Activated T-helper 17 cell treated with anti-CD3 and anti-CD28 coated beads, Interleukin-2, amount 50 U/mL, for 72 hours (primary cell): ENCODE measurements at places on chromosomes 2 and 18. TPM values are rescaled to one million over a fixed set of nuclear protein-coding genes. Genes with fewer than 3 reads are reported as not detected.
A peak's percentile ranks its signal among the peaks of the same experiment; 100 is the strongest.

Gene SERPINB10
- total RNA-seq: not detected

Gene TGFA
- total RNA-seq: 0.26 TPM

Gene TMEM37
- not detected for total RNA-seq

Gene CYP26B1
- total RNA-seq: 0.05 TPM

Gene NYAP2
- total RNA-seq: 0.19 TPM

Gene TGFBRAP1
- total RNA-seq: 28.0 TPM

Gene DOCK10
- total RNA-seq: 142 TPM

Gene IL1A
- total RNA-seq: 27.1 TPM

GRCh38 chr2:218975060-218975777, 9.8 kb downstream of the FEV start:
- H3K4me3 ChIP-seq: no peak overlapping the region
- no peak overlapping the region for H3K27ac ChIP-seq
- peaks cover 61% of the 10 kb centered on the region for H3K27me3 ChIP-seq
- H3K4me1 ChIP-seq: no peaks in the 10 kb centered on the region

- no peaks in the 10 kb centered on the region for H3K4me1 ChIP-seq
- peaks cover 5% of the 10 kb centered on the region for H3K27me3 ChIP-seq
- H3K27ac ChIP-seq: no peak overlapping the region
- no peak overlapping the region for H3K4me3 ChIP-seq
- no peaks in the 10 kb centered on the region for H3K36me3 ChIP-seq
Measured at GRCh38 chr2:232352511-232353091, 25.9 kb upstream of the ALPP start.

DNA sequence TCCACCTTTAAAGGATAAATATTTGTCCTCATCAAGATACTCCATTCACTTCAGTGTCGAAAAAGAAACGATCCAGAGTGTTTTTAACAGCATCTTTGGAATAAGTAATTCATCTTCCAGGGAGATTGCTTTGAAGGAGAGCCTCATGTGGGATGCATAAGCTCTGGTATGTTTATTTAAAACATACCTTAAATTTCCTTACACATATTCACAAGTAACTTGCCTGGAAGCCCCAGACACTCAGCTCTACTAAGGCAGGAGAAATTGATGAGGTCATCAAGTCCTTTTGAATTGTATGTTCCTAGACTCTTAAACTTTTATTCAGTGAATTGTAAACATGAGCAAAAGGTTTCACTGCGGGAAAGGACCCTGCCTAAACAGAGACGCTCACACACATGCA, 103.0 kb downstream of the CDK15 start:
- H3K36me3 ChIP-seq: no peaks in the 10 kb centered on the region
- no peak for ATAC-seq
- peaks cover 6% of the 10 kb centered on the region for H3K4me1 ChIP-seq
- H3K27ac ChIP-seq: no peak overlapping the region
- peak overlapping the region; percentile 24 for H3K4me3 ChIP-seq

DNA sequence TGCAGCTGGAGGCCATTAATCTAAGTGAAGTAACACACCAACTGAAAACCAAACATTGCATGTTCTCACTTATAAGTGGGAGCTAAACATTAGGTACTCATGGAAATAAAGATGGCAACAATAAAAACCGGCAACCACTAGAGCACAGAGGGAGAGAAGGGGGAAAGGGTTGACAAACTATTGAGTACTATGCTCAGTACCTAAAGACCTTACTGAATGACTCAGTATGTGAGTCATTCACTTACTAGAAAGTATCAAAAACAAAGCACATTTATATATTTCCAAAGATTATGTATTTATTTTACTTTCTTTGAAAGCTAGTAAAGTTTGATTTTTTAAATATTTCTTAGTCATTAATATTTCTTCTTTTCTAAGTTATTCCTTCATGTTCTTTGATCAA, 48.9 kb downstream of the ZNF385B start:
- ATAC-seq: no peak
- H3K36me3 ChIP-seq: no peaks in the 10 kb centered on the region
- H3K27me3 ChIP-seq: no peaks in the 10 kb centered on the region
- H3K4me1 ChIP-seq: no peaks in the 10 kb centered on the region
- H3K4me3 ChIP-seq: no peak overlapping the region

DNA sequence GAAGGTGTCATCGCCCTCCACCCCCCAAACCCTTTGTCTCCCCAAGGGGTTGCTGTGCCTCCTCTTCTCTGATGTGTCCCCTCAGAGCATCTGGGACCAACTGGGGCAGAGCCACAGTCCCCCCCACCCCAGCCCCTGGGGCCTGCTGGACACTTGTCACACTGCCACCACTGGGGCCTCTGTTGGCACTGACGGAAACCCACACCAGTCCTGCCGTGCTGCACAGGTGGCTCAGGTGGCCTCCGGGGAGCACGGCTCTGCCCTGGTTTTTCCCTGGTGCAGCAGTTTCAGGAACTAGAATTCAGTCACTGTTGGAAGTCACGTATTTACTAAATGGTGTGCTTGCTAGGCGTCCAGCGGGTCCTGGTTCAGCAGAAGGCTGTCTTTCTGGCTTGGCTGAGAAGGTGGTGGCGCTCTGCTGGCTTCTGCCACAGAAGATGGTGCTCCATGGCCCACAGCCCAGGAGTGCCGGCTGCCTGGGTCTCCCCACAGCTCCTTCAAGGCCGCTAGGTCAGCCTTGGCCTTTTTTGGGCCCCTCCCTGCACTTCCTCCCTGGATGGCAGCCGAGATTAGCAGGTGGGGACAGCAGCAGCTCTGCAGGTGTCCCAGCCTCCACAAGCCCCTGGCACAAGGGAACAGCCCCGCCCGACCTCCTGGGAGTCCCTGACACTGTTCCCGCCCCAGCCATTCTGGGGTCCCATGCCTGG, 18.6 kb upstream of the KLHL30 start:
- H3K27me3 ChIP-seq: peaks cover 6% of the 10 kb centered on the region
- H3K4me3 ChIP-seq: no peak overlapping the region
- no peak overlapping the region for H3K27ac ChIP-seq
- H3K4me1 ChIP-seq: no peaks in the 10 kb centered on the region
- peak; percentile 18 for ATAC-seq
- no peaks in the 10 kb centered on the region for H3K36me3 ChIP-seq

DNA sequence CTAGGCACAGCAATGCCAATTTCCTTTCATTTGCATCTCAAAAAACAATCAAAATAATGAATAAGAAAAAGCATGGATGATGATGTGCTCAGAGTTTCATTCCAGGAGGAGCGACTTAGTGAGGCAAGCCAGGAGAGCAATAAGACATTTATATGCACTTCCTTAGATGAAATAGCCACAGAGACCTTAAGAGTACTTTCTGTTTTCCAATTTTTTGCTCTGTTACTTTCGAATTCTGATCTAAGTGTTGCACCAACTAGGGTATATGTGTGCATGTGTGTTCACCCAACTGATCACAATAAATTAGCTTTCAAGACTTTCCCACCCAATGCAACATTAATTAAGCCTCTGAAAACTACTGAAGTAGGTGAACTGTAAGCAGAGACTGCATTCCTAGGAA, 709 bp downstream of the RAB27B start:
- peak overlapping the region; percentile 76 for H3K4me3 ChIP-seq
- H3K36me3 ChIP-seq: no peaks in the 10 kb centered on the region
- H3K27me3 ChIP-seq: peaks cover 9% of the 10 kb centered on the region
- no peak for ATAC-seq
- peaks cover 13% of the 10 kb centered on the region for H3K4me1 ChIP-seq
- no peak overlapping the region for H3K27ac ChIP-seq

GRCh38 chr2:145591109-145591809, 1071.3 kb upstream of the ZEB2 start:
- no peaks in the 10 kb centered on the region for H3K4me1 ChIP-seq
- H3K27ac ChIP-seq: no peak overlapping the region
- H3K36me3 ChIP-seq: no peaks in the 10 kb centered on the region
- no peaks in the 10 kb centered on the region for H3K27me3 ChIP-seq

DNA sequence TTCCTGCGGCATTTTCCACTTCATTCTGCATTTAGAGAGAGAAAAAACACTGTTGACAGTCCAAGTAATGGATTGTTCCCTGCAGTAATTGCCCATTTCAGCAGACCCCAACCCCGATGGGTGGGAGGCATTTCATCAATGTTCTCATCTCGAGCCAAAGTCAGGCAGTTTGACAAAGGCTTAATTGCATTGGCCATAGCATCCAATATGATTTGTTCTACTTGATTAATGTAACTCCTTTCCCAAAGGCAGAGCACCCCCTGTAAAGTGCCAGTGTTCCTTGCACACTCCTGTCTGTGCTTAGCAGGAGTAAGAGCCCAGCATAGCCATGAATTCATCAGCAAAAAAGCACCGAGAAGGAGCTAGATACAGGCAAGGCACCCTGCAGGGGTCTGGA, 174.4 kb downstream of the SEPTIN10 start:
- no peaks in the 10 kb centered on the region for H3K4me1 ChIP-seq
- no peak overlapping the region for H3K4me3 ChIP-seq
- no peaks in the 10 kb centered on the region for H3K36me3 ChIP-seq
- ATAC-seq: no peak
- peaks cover 15% of the 10 kb centered on the region for H3K27me3 ChIP-seq

DNA sequence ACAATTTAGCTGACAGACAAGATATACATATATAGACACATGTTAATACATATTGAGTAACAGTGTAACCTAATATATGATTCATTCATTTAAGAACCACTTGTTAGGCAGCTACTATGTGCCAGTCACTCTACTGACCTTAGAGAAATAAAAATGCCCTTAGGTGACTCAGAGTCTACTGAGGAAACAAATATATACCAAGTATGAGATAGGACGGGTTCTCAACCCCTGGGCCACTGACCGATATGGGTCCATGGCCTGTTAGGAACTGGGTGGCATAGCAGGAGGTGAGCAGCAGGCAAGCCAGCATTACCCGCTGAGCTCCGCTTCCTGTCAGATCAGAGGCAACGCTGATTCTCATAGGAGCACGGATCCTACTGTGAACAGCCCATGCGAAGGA, 14.8 kb downstream of the STRN start:
- peaks cover 27% of the 10 kb centered on the region for H3K4me1 ChIP-seq
- no peak overlapping the region for H3K27ac ChIP-seq
- H3K27me3 ChIP-seq: no peaks in the 10 kb centered on the region
- H3K36me3 ChIP-seq: peaks cover 15% of the 10 kb centered on the region

DNA sequence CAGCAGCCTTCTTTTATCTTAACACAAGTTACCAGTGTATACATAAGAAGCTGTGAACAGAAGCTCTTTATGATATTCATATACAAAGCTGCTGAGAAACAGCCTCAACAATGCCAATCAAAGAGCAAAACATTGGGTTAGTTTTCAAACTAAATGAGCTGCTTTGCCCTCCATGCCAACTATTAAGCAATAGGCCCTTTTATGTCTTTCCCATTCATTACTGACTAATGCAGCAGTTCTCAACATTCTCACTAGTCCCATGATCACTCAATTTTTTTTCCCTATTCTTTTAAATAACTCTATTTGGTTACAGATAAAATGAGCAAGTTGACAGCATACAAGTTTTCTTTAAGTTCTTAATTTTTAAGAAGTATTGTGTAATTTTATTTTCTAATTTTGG, 57.9 kb upstream of the FRZB start:
- no peak for ATAC-seq
- peaks cover 48% of the 10 kb centered on the region for H3K36me3 ChIP-seq
- H3K27me3 ChIP-seq: no peaks in the 10 kb centered on the region
- no peak overlapping the region for H3K4me3 ChIP-seq
- no peaks in the 10 kb centered on the region for H3K4me1 ChIP-seq
- no peak overlapping the region for H3K27ac ChIP-seq

- no peaks in the 10 kb centered on the region for H3K27me3 ChIP-seq
- H3K36me3 ChIP-seq: no peaks in the 10 kb centered on the region
Measured at GRCh38 chr18:48790226-48790863, 160.4 kb downstream of the SMAD7 start.

- H3K4me3 ChIP-seq: no peak overlapping the region
- H3K4me1 ChIP-seq: no peaks in the 10 kb centered on the region
- H3K27me3 ChIP-seq: peaks cover 24% of the 10 kb centered on the region
Measured at GRCh38 chr18:48019557-48020325, 89.3 kb upstream of the SMAD2 start.

DNA sequence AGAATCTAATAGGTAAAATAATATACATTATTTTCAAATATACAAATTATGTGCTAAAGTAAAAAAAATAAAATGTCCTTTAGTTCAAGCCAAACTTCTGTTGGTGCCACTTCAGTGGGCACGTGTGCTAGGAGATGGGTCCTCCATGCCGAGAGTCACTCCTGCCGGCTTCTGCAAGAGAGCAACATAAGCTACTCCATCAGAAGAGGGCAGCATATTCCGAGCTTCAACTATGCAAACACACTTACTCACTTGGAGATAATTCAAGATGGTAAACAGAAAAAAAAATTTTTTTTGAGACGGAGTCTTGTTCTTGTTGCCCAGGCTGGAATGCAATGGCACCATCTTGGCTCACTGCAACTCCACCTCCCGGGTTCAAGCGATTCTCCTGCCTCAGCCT, 24.4 kb downstream of the CNOT11 start:
- H3K27ac ChIP-seq: no peak overlapping the region
- peaks cover 15% of the 10 kb centered on the region for H3K4me1 ChIP-seq
- no peaks in the 10 kb centered on the region for H3K27me3 ChIP-seq

GRCh38 chr18:67154979-67155378, 361.5 kb downstream of the DSEL start:
- no peak overlapping the region for H3K4me3 ChIP-seq
- no peaks in the 10 kb centered on the region for H3K27me3 ChIP-seq
- no peak for ATAC-seq
- H3K27ac ChIP-seq: no peak overlapping the region
- no peaks in the 10 kb centered on the region for H3K4me1 ChIP-seq
- no peaks in the 10 kb centered on the region for H3K36me3 ChIP-seq

GRCh38 chr2:56015711-56016115, 92.1 kb upstream of the EFEMP1 start:
- no peaks in the 10 kb centered on the region for H3K36me3 ChIP-seq
- no peaks in the 10 kb centered on the region for H3K27me3 ChIP-seq
- ATAC-seq: no peak
- H3K4me1 ChIP-seq: no peaks in the 10 kb centered on the region

GRCh38 chr2:215138479-215138878, at the start of gene ABCA12:
ABCA12 (minus strand) TSS chr2:215138626; CDS start chr2:215138208, 418 bp downstream.
- H3K27ac ChIP-seq: no peak within 1 kb of the TSS
- peaks cover 21% of the 10 kb centered on the region for H3K27me3 ChIP-seq
- ATAC-seq: no peak
- no peaks in the 10 kb centered on the region for H3K4me1 ChIP-seq

DNA sequence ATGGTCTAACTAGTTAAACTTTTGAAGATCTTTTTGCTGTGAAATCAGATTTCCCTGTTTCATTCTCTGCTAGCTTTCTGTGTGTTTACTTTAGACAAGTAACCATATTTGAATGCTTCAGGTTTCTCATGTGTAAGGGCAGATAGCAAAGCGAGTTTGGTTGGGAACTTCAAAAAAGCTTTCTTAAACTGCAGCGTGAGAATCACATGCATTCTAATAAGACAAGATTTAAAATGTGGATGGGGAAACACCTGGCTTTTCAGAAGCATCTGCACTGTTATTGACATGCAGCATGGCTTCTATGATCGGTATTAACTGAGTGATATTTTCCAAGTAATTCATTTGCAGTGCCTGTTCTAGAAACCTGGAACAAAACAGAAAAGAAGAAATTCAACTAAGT, 119.3 kb downstream of the ABCA12 start:
- no peak overlapping the region for H3K4me3 ChIP-seq
- H3K27me3 ChIP-seq: no peaks in the 10 kb centered on the region
- H3K27ac ChIP-seq: no peak overlapping the region
- no peak for ATAC-seq
- H3K36me3 ChIP-seq: no peaks in the 10 kb centered on the region
